ENCODE measurements at places on chromosomes 12 and 14.

- DNase-seq: no peak
Measured at GRCh38 chr12:102010265-102010994, 51.4 kb downstream of the WASHC3 start.

DNA sequence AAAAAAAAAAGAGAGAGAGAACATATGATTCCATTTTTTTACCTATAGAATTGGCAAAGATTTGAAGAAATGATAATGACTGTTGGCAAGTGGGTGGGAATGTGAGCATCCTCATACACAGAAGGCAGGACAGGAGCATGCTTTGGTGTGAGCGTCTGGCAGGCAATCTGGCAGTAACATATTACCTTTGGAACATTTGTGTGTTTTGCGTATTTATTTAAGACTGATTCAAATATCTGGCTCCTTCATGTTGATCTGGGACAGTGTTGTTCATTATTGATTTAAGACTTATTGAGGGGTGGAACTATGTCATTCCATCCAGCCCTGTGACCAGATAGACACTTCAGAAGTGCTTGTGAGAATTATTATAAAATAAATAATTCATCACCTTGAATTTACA, 53.1 kb downstream of the PPP1R36 start:
- no peak for DNase-seq

DNA sequence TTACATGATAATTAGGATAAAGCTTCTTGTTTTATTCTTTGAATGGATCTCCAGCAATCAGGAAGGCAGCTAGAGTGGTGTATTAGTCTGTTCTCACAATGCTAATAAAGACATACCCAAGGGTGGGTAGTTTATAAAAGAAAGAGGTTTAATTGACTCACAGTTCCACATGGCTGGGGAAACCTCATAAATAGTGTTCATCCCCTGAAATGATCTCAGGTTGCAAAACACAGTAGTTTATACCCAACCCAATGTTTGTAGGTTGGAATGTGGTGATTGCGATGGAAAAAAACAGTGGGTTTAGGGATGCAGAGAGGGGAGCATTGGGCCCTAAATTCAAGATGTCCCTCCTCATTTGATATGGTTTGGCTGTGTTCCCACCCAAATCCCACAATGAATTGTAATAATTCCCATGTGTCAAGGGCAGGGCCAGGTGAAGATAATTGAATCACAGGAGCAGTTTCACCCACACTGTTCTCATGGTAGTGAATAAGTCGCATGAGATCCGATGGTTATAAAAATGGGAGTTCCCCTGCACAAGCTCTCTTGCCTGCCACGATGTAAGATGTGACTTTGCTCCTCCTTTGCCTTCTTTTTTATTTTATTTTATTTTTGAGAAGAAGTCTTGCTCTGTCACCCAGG, 11.5 kb downstream of the MUCL1 start:
- no peak for DNase-seq

- no peak for DNase-seq
Measured at GRCh38 chr14:23722675-23723074, 86.5 kb downstream of the DHRS2 start.

GRCh38 chr12:89276860-89277259, 75.4 kb downstream of the DUSP6 start:
- no peak for DNase-seq

DNA sequence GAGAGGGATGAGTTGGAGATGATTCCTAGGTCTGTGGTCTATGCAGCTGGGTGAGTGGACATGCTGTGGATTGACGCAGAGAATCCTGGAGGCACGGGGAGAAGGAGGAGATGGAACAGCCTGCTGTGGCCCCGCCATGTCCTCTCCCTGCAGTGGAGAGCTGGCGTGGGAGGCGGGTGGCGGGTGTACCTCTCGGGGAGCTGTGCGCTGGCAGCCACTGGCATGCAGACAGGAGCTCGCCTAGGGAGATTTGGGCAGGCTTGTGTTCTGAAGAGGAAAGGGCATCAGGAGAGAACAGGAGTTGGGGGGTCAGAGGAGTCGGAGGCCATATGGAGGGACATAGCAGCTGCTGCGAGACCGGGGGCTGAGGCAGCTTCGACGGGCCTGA, 56.1 kb downstream of the TECPR2 start:
- DNase-seq: no peak

DNA sequence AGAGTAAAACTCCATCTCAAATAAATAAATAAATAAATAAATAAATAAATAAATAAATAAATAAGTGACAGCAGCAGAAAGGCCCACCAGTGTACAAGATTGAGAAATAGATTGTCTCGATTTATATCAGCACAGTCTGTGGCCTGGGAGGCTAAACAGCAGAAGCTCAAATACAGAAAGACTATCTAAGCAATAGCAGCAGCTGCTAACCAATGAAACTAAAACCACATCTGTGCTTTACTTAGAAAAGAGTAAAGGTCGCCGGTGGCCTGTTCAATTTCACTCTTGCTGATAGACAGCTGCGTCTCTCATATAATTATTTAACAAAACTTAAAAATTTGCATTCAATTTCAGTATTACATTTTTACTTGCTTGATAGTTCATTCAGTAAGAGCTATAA, 325.7 kb downstream of the CEP128 start:
- DNase-seq: no peak

- no peak for DNase-seq
Measured at GRCh38 chr12:28104903-28105864, 85.1 kb upstream of the CCDC91 start.

DNA sequence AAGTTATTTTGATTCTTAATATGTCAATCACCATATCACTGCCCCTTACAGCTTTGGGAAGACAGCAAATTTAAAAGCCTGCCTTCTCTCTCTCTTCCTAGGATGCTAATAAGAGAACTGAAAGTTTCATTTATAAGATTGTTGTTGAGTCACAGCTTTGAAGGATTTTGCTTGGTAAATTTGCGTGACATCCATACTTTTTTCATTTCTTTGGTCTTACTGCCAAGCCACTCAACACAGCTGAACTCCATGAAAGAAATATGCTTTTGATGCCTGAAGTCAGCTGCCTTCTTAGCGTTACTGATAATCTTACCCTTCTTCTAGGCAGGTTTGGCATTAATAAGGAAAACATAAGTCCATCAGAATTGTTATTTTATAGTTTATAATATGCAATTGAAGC, 155.0 kb downstream of the CRADD start:
- DNase-seq: no peak

- no peak for DNase-seq
Measured at GRCh38 chr12:112352921-112353320, 29.3 kb downstream of the HECTD4 start.

GRCh38 chr14:20855652-20856291, 35.4 kb upstream of the RNASE3 start:
- DNase-seq: peak; percentile 44

GRCh38 chr12:118544569-118544968, 168.2 kb downstream of the SUDS3 start:
- no peak for DNase-seq

GRCh38 chr12:89833337-89834252, 125.0 kb upstream of the ATP2B1 start:
- no peak for DNase-seq

DNA sequence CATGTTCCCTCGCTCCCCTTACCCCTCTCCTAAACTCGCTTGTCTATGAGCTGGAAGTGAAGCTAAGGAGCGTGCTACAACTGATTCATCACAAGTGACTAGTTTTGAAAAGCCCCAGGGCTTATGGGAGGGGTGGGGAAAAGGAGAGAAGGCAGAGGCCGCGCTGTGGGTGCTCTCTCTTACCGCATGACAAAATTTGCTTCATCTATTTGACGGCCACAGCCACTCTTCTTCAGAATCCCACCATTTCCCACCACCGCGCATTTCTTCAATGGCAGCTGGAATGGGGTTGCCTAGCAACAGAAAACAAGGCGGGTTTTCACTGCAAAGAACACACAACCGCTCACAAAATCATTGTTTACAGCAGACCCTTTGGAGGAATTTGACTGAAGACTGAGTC, 79.4 kb downstream of the ST8SIA1 start:
- peak; percentile 56 for DNase-seq

DNA sequence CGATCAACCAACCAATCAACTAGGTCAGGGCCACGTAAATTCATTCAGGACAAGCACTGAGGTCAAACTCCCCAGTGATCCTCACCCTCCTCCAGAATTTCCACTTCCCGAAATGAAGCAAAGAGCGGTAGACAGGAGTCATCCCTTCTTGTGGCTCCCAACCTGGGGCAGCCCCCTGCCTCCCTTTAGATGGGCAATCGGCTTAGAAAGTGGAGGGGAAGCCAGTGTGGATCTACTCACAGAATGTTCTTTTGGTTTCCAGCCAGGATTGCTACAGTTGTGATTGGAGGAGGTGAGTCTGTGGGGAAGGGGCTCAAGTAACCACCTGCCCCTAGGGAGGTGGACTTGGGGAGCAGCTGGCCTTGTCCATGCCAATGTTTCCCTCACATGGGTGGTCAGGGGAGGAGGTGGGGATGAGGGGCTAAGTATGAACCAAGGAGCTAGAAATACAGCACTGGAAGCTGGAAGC, 4.1 kb downstream of the IFI27 start:
- no peak for DNase-seq

DNA sequence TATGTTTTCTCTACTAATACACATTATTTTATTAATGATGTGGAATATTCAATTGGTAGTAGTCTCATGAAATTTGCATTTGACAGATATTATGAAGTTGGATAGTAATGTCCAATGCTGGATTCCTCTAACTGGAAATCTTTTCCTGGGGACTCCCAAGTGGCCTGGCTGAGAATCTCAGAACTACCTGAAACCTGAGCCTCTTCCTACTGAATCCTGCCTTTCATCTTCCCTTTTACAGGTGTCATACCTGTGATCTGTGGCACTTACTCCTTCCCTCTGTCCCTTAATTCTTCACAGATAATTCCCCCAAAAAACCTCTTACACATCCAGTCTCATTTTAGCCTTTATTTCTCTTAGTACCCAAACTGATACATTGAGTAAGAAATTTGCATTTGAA, 89.7 kb upstream of the MYF6 start:
- DNase-seq: no peak

DNA sequence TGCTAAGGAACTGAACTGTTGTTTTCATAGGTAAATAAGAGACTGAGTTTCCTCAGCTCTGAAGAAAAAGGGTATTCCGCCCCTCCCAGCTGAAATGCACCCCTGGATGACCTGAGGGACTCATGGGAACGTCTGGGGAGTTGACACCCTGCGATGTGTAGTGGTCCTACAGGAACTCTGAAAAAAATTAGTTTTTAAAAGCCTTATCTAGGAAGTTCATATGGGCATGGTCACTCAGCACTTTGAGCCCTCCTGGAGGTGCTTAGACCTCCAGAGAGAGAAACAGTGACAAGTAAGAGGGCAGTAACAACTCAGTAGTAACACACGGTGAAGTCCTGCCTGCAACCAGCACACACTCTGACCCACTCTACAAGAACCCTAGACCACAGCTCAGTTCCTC, 91.2 kb upstream of the CNOT2 start:
- DNase-seq: no peak

GRCh38 chr12:62760779-62761178, 174.2 kb downstream of the PPM1H start:
- DNase-seq: no peak

GRCh38 chr12:99804715-99805114, 157.2 kb downstream of the GARIN6 start:
- DNase-seq: no peak

- DNase-seq: no peak
Measured at GRCh38 chr14:27881646-27882045, 884.9 kb upstream of the FOXG1 start.

Measured in neural crest cell (in vitro differentiated cells).